ENCODE measurements at places on chromosomes 7 and 10. TPM values are rescaled to one million over a fixed set of nuclear protein-coding genes. Genes with fewer than 3 reads are reported as not detected.

The SPDYE11 gene
- polyA plus RNA-seq, result 0.20 TPM

The TMEM178B gene
- 0.49 TPM for polyA plus RNA-seq

The MOSPD3 gene
- 23.5 TPM for polyA plus RNA-seq

The SP8 gene
- 0.08 TPM for polyA plus RNA-seq

The IQUB gene
- polyA plus RNA-seq, result 0.28 TPM

The SFTPA1 gene
- not detected for polyA plus RNA-seq

The GNGT1 gene
- not detected for polyA plus RNA-seq

The MBL2 gene
- not detected for polyA plus RNA-seq

The GPR22 gene
- not detected for polyA plus RNA-seq

The PSAP gene
- polyA plus RNA-seq, result 492 TPM

The FAM185A gene
- polyA plus RNA-seq, result 4.5 TPM

The ENO4 gene
- polyA plus RNA-seq, result 0.60 TPM

The C10orf62 gene
- not detected for polyA plus RNA-seq

The TAS2R4 gene
- 1.0 TPM for polyA plus RNA-seq

The NKX6-2 gene
- 15.5 TPM for polyA plus RNA-seq

The ERV3-1 gene
- polyA plus RNA-seq, result 24.6 TPM

The GNAT3 gene
- polyA plus RNA-seq, result 0.23 TPM

The LIPM gene
- not detected for polyA plus RNA-seq

The OR9A2 gene
- not detected for polyA plus RNA-seq

The EPO gene
- polyA plus RNA-seq, result not detected

The BET1 gene
- 24.8 TPM for polyA plus RNA-seq

The TMEM270 gene
- not detected for polyA plus RNA-seq

The CCL24 gene
- not detected for polyA plus RNA-seq

The ZNF736 gene
- 4.7 TPM for polyA plus RNA-seq

The LRRD1 gene
- polyA plus RNA-seq, result 0.36 TPM

The CPED1 gene
- 12.4 TPM for polyA plus RNA-seq

The WDFY4 gene
- polyA plus RNA-seq, result 3.9 TPM

The CALHM1 gene
- not detected for polyA plus RNA-seq

The SORCS3 gene
- 0.13 TPM for polyA plus RNA-seq

The MINDY4 gene
- polyA plus RNA-seq, result 5.0 TPM

The OGA gene
- polyA plus RNA-seq, result 74.2 TPM

The ZNHIT1 gene
- polyA plus RNA-seq, result 55.4 TPM

The DDC gene
- polyA plus RNA-seq, result 0.29 TPM

The KIF11 gene
- polyA plus RNA-seq, result 22.2 TPM

The LIPA gene
- polyA plus RNA-seq, result 42.9 TPM

The ADCYAP1R1 gene
- 9.4 TPM for polyA plus RNA-seq

The CTNNA3 gene
- 4.8 TPM for polyA plus RNA-seq

The PRSS58 gene
- polyA plus RNA-seq, result not detected

The PLOD3 gene
- 52.3 TPM for polyA plus RNA-seq

The ZNF12 gene
- polyA plus RNA-seq, result 19.7 TPM

The FMC1 gene
- polyA plus RNA-seq, result 22.4 TPM

The DOCK1 gene
- polyA plus RNA-seq, result 37.5 TPM

The HABP2 gene
- 0.44 TPM for polyA plus RNA-seq

The TEX47 gene
- polyA plus RNA-seq, result not detected

The FAM221A gene
- polyA plus RNA-seq, result 2.1 TPM

The MTG1 gene
- 36.7 TPM for polyA plus RNA-seq

The GARIN1A gene
- 3.0 TPM for polyA plus RNA-seq

The GJC3 gene
- polyA plus RNA-seq, result 0.30 TPM

The GPR15LG gene
- polyA plus RNA-seq, result not detected

The TRIP6 gene
- 47.1 TPM for polyA plus RNA-seq

The LAMB1 gene
- polyA plus RNA-seq, result 529 TPM

The TLX1 gene
- not detected for polyA plus RNA-seq

The SPDYE9 gene
- polyA plus RNA-seq, result 0.18 TPM

The DNAJC1 gene
- 11.6 TPM for polyA plus RNA-seq

The FAM25G gene
- not detected for polyA plus RNA-seq

The LAMB4 gene
- polyA plus RNA-seq, result 0.15 TPM

The INPP5F gene
- 15.5 TPM for polyA plus RNA-seq

The TAS2R60 gene
- not detected for polyA plus RNA-seq
